ENCODE measurements at places on chromosomes 11 and 22.
A peak's percentile ranks its signal among the peaks of the same experiment; 100 is the strongest.

- DNase-seq = no peak
These were observed 44.9 kb downstream of the ARHGAP8 start for GRCh38 chr22:44797181-44797725.

GRCh38 chr22:26199665-26200064, 30.4 kb downstream of the SEZ6L start:
- DNase-seq = no peak

DNA sequence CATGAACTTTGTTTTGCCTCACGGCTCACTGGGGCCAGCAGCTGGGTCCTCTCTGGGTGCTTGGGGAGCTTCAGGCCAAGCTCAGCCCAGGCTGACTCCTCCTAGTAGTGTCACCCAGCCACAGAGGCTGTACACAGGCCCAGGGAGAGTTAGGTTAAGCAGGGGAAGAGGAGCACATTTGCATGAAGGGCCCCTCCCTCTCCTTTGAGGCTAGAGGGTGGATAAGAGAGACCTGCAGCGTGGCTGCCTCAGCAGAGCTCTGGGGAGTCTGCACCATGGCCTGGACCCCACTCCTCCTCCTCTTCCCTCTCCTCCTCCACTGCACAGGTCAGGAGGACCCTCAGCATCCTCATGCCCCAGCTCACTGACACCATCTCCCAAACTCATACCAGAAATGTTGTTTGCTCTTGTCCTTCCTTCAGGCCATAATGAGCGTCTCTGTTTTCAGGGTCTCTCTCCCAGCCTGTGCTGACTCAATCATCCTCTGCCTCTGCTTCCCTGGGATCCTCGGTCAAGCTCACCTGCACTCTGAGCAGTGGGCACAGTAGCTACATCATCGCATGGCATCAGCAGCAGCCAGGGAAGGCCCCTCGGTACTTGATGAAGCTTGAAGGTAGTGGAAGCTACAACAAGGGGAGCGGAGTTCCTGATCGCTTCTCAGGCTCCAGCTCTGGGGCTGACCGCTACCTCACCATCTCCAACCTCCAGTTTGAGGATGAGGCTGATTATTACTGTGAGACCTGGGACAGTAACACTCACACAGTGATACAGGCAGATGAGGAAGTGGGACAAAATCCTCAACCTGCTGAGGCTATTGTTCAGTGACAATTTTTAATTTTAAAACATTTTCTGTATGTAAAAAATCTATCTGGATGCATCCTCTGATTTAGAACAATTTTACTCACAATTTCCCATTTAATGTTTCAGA, 82.4 kb upstream of the VPREB1 start:
- DNase-seq = no peak

- no peak for DNase-seq
These were observed 981.6 kb upstream of the FAT3 start for GRCh38 chr11:91243051-91243450.

DNA sequence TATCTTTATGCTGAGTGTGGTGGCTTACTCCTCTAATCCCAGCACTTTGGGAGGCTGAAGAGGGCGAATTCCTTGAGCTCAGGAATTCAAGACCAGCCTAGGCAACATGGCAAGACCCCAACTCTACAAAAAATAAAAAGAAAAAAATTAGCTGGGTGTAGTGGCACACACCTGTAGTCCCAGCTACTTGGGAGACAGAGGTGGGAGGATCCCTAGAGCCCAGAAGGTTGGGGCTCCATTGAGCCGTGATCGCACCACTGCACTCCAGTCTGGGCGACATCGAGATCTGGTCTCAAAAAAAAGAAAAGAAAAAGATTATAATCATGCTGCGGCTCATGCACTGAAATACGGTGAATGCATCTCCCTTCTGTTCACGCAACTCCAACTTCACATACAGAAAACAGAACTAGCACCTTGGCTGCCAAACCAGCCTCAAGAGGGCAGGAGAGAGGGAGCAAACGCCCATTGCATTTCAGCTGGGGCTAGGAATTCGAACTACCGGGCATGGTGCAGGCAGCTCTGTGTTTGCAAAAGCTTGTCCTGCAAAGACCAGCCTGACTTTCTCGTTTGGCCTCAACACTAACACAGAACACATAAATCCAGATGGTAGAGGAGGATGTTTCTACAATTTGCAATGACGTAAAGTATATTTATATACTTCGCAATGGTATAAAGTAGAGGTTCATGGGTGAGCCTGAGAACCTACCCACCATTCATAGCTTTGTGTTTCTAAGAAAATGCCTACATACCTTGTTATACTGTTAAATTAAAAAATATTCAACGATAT, 6.3 kb upstream of the SYNGR1 start:
- DNase-seq = peak; percentile 38

- DNase-seq = no peak
These were observed 2.3 kb downstream of the PRSS23 start for GRCh38 chr11:86802601-86803051.

- no peak for DNase-seq
These were observed 723 bp downstream of the HSCB start for GRCh38 chr22:28742562-28742962.

DNA sequence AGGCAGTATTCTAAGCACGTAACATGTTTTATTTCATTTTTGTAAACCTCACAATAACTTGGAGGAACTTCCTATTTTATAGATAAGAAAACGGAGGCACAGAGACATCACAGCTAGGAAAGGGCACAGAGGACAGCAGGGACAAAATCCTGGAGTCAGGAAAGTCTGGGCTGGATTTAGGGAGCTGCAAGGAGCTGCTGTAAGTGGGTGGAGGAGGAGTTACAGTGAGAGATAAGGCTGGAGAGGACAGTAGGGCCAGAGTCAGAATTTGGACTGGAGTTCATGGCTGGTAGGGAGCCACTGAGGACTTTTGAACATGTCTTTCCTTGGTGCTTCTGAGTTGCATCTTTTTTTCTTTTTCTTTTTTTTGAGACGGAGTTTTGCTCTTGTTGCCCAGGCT, 32.2 kb upstream of the PTPRJ start:
- no peak for DNase-seq

DNA sequence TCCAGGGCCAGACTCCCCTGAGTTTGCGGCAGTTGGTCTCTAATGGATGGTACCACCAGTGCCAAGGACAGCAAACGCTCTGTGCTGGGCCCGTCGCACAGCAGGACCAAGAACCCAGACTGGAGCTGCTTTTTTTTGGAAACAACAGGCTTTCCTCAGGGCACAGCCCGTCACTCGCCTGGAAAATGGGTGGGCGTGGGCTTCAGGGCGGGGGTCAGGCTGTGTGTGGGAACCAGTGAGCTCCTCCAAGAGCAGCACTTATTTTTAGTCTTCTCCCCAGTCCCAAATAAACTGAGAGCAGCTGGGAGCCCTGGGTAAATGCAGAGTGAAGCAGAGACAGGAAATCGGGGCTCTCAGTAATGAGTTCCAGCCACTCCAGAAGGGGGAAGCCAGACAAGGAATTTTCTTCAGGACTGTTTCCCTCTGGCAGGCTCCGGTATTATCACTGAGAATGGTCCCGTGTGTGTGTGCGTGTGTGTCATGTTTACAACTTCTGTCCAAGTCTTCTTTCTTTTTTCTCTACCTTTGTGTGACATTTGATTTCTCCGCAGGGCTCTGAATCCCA, 63.0 kb downstream of the PPFIBP2 start:
- DNase-seq = no peak

- no peak for DNase-seq
These were observed 69.1 kb upstream of the PPARA start for GRCh38 chr22:46081036-46081830.

DNA sequence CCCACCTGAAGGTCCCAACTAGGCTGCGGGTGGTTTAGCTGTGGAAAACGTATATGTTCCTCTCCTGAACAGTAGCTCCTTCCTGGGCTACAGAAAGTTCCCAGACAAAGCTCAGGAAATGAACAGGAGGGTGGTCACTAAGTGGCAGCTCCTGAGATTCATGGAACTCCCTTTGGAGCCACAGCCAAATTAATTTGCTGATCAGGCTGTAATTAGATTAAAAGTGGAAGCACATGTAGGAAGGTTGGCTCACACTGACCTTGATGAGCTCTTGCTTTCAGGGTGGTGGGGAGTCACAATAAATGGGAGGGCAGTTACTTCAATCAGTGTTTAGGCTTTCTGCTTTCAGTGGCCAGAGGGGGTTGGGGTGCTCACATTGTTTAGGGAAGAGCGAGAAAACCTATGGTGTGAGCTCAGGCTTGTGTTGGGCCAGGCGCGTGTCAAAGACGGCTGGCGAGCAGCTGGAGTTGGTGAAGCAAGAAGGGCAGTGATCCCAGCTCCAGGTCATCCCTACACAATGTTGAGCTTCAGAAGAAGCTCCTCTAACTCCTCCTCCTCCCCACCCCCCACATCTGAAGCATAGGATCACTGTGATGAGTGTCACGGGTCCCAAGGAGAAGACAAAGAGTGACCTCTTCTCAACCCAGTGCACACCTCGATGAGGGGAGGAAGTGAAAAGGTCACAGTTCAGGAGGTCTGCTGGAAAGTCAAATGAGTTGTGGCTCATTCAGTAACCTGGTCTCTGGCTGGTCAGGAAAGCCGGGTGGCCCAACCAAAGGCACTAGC, 42.5 kb downstream of the CLPB start:
- DNase-seq = no peak

DNA sequence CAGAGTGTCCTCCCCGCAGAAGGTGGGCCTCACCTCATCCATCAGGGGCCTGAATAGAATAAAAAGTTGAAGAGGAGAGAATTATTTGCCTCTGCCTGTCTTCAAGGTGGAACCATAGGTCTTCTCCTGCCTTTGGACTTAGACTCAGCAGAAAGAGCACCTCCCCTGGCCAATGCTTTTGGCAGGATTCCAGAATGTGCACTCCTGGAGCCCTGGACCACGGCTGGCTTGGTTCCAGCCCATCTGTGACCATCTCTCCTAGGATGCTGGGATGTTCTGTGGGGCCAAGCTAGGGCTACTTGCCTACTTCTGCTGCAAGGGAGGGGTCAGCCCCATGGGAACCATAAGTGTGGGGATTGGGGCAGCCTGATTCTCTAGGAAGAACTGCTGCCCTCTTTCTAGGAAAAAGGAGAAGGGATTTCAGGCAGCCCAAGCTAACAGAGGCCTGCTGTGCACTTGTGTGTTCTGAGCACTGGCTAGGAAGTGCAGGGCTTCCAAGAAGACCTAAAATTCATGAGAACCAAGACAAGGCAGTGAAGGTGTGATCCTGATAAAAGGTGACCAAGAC, 32.2 kb upstream of the SHANK2 start:
- DNase-seq = no peak

Data from activated CD4-positive, alpha-beta T cell treated with anti-CD3 and anti-CD28 coated beads for 4 hours (primary cell).